ENCODE measurements at places on chromosomes 2 and 18. TPM values are rescaled to one million over a fixed set of nuclear protein-coding genes. Genes with fewer than 3 reads are reported as not detected.

DNA sequence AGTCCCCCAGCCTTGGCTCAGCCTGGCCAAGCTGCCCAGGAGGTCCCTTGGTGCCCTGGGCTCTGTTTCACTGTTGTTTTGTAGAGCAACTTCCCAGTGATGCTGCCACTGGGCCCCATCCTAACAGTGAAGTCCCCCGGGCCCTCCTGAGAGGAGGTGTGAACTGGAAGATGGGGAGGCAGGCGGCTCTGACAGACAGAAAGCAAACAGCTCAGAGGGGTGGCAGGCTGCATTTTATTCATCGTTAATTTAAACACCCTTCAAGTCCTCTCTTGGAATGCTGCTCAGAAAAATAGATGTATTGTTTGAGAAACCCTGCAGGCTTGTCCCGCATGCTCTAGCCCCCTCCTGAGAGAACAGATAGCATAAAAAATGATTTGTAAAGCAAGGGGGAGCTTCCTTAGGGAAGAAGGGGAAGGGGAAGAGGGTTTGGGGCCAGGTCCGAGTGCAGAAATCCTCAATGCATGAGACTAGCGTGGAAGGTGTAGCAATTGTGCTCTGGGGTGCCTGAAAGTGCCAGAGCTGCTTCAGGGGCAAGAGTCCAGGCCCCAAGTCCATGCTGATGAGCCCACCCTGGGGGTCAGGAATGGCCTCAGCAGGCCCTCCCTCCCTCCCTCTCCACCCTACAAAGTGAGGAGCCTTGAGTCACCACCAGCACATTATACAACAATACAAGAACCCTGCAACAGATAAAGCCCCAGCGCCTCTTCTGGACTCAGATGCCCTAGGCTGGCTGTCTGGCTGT lies 113.6 kb downstream of the MSH2 start:
- DNase-seq = no peak

- DNase-seq = no peak
These were observed 77.9 kb downstream of the LIMS1 start for GRCh38 chr2:108612153-108612513.

DNA sequence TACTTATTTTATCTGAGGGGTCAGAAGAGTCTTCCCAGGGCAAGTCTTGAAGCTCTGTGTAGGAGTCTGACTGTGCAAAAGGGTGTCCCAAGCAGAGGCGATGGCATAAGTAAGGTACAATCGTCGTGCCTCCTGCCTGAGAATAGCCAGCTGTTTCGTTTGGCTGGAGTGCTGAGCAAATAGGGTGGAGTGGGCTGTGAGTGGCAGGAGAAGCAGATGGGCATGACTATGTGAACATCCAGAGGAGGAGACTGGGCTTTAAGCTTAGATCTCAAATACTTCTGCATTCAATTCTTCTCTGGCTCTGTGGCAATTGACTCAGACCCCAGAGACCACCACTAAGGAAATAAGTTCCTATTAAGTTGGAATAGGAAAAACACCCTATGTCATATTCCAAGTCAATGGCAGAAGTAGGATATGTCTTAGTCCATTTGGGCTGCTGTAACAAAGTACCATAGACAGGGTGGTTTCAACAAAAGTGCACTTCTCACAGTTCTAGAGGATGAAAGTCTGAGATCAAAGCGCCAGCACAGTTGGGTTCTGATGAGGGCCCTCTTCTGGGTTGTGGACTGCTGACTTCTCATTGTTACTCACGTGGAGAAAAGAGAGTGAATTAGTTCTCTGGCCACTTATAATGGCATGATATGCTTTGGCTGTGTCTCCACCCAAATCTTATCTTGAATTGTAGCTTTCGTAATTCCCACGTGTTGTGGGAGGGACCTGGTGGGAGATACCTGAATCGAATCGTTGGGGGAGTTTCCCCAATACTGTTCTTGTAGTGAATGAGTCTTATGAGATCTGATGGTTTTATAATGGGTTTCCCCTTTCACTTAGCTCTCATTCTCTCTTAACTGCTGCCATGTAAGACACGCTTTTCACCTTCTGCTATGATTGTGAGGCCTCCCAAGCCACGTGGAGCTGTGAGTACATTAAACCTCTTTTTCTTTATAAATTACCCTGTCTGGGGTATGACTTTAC lies 120.2 kb downstream of the LPIN1 start:
- no peak for DNase-seq

- no peak for DNase-seq
These were observed 51.6 kb upstream of the ROCK2 start for GRCh38 chr2:11396021-11396420.

Gene GCFC2
- total RNA-seq = 13.2 TPM

Gene NCKAP5
- 6.3 TPM for total RNA-seq

Gene INPP5D
- 4.4 TPM for total RNA-seq
